ENCODE measurements at places on chromosomes 7 and 10. TPM values are rescaled to one million over a fixed set of nuclear protein-coding genes. Genes with fewer than 3 reads are reported as not detected.

DNA sequence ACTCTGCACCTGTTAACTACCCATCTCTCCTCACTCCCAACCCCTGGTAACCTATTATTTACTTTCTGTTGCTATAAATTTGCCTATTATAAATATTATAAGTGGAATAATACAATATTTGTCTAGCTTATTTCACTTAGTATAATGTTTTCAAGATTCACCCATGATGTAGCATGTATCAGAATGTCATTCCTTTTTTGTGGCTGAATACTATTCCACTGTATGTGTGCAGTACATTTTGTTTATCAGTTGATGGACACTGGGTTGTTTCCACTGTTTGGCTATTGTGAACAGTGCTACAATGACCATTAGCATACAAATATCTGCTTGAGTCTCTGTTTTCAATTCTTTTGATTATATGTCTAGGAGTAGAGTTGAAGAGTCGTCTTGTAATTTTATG is 92.8 kb upstream of the KAT6B start:
- DNase-seq: no peak

GRCh38 chr10:66629996-66630395 is 295.8 kb upstream of the LRRTM3 start:
- no peak for DNase-seq

DNA sequence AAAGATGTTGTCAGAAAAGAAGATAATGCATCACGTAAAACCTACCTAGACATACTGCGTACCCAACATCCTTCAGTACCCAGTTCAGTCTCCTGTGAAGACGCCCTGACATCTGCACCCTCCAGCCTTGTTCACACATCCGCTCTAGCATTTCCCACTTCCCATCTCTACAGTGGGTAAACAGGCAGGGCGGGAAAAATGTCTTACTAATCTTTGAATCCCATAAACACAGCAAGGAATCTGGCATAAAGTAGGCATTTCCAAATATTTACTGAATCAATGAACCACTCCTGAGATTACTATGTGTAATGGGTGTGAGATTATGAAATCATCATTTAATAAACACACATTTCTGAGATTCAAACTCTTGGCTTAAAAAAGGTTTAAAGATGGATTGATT is 132.8 kb downstream of the GLI3 start:
- no peak for DNase-seq

- DNase-seq: no peak
Measured at GRCh38 chr7:13312307-13312706, 624.9 kb downstream of the ARL4A start.

- no peak for DNase-seq
Measured at GRCh38 chr7:155303897-155304296, 6.2 kb downstream of the INSIG1 start.

DNA sequence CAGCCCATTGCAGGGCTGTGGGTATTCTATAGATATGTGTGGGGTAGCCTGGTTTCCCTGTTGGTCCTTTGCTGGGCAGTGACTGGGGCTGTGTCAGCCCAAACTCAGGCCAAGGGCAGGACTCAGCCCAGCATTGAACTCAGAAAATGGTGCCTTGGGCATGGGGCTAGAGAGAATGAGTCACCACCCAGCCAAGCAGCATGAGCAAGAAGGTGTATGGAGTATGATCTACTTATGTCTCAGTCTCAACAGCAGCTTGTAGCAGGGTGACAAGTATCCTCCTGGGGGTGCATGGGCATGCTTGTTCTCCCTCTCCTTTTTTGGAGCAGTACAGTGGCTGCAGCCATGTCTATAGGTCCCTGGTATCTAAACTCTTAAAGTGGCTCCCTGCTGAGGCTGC is 32.0 kb downstream of the STK31 start:
- DNase-seq: no peak

- DNase-seq: no peak
Measured at GRCh38 chr10:89182894-89183293, 24.2 kb downstream of the CH25H start.

- no peak for DNase-seq
Measured at GRCh38 chr10:106826716-106827115, 337.8 kb downstream of the SORCS1 start.

GRCh38 chr7:111806232-111806631 is 243.9 kb upstream of the IMMP2L start:
- no peak for DNase-seq

DNA sequence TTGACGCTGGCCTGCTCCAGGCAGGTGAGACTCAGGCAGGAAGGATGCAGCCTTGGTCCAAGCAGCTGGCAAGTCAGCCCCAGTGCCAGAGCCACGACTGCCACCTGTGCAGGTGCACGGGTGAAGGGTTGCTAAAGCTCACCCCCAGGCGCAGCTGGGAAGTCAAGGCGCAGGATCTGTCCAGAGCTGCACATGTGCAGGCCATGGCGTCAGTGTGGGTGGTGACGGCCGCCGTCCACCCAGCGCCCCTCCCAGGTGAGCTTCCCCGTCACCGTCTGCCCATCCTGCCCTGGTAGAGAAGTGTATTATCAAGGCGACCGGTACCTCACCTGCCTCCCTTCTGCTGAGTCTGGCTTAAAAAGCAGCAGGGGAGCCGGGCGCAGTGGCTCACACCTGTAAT is 110.1 kb downstream of the MAD1L1 start:
- no peak for DNase-seq

DNA sequence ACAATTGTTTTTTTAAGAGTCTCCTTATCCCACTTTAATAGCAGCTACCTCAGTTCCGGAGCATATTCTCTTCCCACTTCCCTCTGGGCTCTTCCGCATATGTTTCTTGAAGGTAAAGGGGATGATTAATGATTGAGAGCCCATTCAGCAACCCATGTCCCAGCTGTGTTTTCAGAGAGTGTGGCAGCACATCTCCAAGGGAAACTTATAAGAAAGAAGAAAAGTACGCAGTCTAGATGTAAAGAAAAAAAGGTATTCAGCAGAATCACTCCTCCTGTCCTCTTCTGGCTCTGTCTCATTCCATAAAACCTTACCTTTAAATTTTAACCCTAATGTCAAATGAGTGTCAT is 9.7 kb upstream of the ANKRD7 start:
- no peak for DNase-seq

GRCh38 chr10:28327491-28327880 is 24.6 kb upstream of the MPP7 start:
- DNase-seq: no peak

HOXA10 gene
- total RNA-seq: not detected

FXYD4 gene
- not detected for total RNA-seq

C10orf105 gene
- 0.07 TPM for total RNA-seq

IQUB gene
- 0.32 TPM for total RNA-seq

SORCS3 gene
- 0.10 TPM for total RNA-seq

PNLIP gene
- total RNA-seq: not detected

Data from left ventricle myocardium superior (tissue), 1 donor.